NCI-H510A (cell line): ENCODE measurements at places on chromosomes 13 and 19.

GRCh38 chr19:14507704-14508542 lies 10.3 kb downstream of the DNAJB1 start:
- no peak for DNase-seq

GRCh38 chr13:33862016-33862415 lies 44.1 kb downstream of the RFC3 start:
- no peak for DNase-seq

DNA sequence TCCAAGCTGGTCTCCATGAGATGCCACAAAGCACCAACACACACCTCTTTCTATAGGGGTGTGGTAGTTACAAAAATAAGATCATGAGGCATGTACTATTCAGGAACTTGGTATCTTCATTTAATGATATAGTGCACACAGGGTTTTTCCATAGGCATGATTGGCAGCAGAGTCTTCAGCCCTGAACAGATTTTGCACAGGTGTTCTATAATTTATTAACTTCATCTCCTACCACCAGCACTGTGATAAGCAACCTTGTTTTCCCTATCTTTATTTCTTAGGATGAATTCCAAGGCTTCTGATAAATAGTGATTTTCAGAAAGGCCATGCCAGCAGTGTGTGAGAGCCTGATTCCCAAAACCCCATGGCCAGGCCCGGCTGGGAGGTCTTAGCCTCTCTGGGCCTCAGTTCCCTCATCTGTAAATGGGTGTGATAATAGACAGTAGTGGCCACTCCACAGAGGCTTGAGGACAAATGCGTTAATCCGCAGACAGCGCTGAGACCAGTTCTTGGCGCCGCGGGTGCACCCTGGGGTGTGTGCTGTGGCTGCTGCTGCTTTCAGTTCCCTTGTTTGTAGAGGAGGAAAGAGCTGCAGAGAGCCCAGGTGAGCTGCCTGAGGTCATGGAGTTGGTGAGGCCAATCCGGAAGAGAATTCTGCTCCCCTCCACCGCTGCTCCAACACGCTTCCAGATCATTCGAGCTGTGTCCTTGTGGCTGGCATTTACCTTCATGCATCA lies 33.1 kb downstream of the DHRS12 start:
- no peak for DNase-seq

- no peak for DNase-seq
Observed at GRCh38 chr19:5116292-5116691, 147.4 kb downstream of the KDM4B start.

GRCh38 chr19:42123765-42124164 lies 8.5 kb downstream of the POU2F2 start:
- DNase-seq = no peak

- DNase-seq = no peak
Observed at GRCh38 chr19:45090034-45090433, 2.9 kb upstream of the PPP1R37 start.

- DNase-seq = no peak
Observed at GRCh38 chr19:18922228-18922985, 2.9 kb downstream of the DDX49 start.

- DNase-seq = no peak
Observed at GRCh38 chr13:59543418-59543817, 620.3 kb downstream of the DIAPH3 start.

DNA sequence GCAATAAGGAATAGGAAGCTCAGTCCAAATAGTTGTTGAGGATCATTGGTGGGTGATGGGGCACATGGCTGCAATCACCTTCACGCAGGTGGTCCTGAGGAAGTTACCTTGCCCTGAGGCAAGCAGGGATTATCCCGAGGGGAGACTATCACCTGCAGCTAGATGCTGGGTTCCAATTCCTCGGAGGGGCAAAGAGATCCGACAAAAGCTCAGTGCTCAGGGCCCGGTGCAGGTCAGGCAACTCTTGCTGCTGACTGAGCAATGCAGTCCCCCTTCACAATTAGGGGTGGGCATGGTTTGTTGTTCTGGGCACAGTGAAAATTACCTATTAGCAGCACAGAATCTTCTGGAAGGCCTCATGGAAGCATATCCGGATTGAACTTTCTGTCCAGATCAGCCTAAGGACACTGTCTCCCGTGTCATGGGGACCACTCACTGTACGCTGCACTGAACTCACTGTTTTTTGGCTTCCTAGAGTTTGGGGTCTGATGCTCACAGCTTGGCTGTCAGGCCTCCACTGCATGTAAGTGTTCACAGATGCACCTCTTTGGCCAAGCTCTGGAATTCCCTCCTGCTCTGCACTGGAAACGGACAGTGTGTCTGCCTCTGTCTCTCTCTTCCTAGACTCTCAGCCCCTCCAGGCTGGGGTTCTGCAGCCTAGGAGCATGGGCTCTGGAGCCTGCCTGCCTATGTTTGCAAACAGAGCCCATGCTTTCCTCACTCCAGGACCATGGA lies 372.7 kb downstream of the ZNF536 start:
- no peak for DNase-seq

DNA sequence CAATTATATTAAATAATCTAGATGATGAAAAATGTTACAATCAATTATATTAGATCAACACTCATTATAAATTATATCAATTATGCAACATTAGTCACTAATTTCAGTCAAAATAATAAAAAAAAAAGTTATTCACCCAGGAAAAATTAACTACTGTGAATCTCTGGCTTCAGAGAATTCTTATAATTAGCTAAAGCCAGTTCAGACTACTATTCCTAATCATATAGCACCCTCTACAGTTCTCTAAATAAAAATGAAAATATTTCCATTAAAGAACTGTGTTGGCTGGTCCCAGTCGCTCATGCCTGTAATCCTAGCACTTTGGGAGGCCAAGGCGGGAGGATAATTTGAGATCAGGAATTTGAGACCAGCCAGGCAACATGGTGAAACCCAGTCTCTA lies 33.0 kb downstream of the XPO4 start:
- DNase-seq = no peak

DNA sequence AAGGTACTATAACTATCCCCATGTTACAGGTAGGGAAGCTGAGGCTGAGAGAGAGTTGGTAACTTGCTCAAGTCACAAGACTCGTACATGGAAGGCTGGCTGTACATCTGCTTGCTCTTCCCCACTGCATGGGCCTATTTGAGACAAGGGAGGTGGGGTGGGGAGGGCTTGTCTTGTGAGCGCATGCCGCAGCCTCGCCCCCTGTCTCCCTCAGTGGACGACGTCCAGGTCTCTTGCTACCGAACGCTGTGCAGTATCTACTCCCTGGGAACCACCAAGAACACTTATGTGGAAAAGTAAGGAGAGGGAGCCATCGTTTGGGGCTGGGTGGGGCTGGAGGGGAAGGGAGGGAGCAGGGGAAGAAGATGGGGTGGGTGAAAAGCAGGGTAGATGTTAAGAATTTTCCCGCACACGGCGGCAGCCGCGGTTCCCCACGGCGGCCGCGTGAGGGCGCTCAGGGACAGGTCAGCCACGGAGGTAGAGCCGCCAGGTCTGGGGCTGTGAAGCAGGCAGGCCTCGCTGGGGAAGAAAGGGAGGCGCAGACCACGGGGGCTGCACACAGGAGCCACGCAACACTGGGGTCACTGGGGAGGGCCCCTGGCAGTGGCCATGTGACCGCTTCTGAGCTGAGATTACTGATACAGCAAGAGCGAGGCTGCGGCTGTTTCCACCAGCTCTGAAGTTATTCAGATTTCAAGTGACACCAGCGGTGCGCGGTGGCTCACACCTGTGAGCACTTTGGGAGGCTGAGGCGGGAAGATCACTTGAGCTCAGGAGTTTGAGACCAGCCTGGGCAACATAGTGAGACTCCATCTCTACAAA lies 81.5 kb downstream of the RYR1 start:
- peak; percentile 11 for DNase-seq

DNA sequence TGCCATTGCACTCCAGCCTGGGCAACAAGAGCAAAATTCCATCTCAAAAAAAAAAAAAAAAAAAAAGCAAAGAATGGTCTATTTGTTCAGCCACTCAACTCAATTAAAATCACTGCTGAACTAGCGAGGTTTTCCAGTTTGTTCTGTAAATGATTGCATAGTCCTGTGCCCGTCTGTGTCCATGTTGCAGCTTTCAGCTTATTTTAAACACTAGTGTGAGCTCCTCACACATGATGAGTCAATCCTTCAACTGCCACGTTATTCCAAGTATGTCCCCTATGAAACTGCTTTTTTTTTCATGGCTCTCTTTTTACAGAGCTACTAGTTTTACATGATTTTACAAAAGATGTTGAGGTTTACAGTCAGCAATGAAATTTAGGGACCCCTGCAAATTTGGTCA lies 12.2 kb downstream of the SUGP2 start:
- no peak for DNase-seq

DNA sequence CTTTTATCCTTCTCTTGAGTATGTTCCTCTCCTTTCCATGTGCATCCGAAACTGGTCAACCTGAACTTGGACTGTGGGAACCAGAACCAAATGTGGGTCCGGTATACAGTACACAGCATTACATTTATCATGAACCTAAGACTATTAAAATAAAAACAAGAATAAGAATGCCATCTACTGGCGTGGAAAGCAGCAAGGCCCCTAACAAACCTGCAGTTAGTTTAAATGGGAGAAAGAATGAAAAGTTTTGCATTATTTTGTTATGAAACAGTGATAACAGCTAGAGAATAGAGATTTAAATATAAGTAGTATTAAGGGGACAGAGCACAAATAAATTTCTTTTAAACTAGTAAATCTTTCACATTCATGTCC lies 159.5 kb downstream of the RBM26 start:
- no peak for DNase-seq
